ENCODE measurements at places on chromosomes 4 and X.

DNA sequence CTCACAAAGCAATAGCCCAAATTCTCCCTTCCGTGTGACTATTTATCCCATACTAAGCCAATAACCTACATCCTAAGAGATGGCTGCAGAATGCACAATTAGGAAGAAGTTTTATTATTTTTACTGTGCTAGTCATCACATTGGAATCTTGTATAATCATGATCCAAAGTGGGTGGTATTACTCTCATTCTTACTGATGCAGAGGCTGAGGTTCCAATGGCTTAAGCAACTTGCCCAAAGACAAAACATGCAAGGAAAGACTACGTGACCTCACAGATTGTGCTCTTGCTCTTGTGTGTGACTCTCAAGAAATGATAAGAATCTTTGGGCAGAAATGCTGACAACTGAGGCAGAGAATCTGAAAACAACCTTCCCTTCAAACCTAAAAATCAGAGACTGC, 212.2 kb downstream of the LDB2 start:
- no peak for DNase-seq

DNA sequence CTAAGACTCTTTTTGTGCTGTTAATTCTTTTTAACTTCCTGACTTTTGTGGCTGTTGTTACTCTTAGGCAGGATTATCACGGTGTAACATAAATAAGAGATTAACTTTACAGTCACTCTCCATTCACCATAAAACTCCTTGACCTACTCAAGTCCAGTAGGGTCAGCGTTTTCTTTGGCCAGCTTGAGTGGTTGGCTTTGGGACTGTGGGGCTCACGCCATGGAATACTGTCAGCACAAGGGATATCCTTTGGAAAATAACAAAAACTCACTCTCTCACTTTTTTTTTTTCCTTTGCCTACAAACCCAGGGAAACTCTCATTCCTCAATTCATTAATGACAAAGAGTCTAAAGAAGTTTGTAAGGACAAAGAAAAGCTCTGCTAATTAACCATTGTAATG, 89.4 kb upstream of the TLL1 start:
- no peak for DNase-seq

- DNase-seq: no peak
These were observed 1.9 kb upstream of the NKAP start for GRCh38 chrX:119945481-119945880.

- DNase-seq: no peak
These were observed 79.6 kb upstream of the RBPJ start for GRCh38 chr4:26241179-26241578.

- no peak for DNase-seq
These were observed 4.1 kb downstream of the POF1B start for GRCh38 chrX:85375333-85375738.

GRCh38 chr4:177579649-177580048, 137.4 kb upstream of the AGA start:
- DNase-seq: no peak

GRCh38 chr4:152014280-152014679, 253.5 kb upstream of the GATB start:
- DNase-seq: no peak

GRCh38 chr4:168759959-168760527, 250.0 kb downstream of the CBR4 start:
- DNase-seq: no peak

GRCh38 chr4:184851200-184851541, 25.4 kb upstream of the ACSL1 start:
- no peak for DNase-seq

DNA sequence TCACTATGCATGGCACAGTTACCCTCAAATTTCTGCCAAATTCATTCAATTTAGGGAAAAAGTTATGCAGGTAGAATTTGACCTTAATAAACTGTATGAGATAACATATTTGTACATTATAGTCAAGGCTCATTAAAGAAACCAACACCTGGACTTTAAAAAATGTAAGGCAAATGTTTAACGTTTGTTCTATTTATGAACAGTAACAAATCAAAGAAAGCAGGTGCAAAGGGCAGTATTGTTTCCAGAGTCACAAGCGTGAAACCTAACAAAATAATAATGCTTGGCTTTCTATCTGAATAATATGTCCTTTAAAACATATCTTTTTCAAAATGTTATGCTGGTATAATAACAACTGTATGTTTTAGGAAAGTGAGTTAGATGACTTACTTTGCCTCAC, 41.2 kb downstream of the LIN54 start:
- no peak for DNase-seq

DNA sequence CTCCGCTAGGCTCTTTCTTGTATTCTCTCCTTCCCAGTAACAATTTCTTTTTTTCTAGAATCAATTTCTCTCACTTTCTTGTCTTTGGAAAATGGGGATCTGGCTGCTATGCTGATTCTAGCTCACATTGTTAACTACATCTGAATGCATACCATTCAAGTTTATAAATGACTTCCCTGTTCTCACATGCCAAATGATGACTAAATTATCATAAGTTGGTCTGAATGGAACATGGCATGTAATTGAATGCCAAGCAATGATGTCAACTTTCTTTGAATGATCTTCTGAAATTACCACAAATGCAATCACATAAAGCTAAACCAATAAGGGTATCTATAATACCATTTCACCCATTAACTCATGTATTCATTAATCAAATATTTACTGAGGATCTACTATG, 2.7 kb upstream of the ITM2A start:
- DNase-seq: no peak

DNA sequence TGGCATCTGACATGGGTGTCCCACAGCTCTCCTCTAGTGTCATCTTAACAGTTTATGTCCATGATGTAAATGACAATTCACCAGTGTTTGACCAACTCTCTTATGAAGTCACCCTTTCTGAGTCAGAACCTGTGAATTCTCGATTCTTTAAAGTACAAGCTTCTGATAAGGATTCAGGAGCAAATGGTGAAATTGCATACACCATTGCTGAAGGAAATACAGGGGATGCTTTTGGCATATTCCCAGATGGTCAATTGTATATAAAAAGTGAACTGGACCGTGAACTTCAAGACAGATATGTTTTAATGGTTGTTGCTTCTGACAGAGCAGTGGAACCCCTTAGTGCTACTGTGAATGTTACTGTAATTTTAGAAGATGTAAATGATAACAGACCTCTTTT, 4.6 kb downstream of the FAT4 start:
- DNase-seq: no peak

DNA sequence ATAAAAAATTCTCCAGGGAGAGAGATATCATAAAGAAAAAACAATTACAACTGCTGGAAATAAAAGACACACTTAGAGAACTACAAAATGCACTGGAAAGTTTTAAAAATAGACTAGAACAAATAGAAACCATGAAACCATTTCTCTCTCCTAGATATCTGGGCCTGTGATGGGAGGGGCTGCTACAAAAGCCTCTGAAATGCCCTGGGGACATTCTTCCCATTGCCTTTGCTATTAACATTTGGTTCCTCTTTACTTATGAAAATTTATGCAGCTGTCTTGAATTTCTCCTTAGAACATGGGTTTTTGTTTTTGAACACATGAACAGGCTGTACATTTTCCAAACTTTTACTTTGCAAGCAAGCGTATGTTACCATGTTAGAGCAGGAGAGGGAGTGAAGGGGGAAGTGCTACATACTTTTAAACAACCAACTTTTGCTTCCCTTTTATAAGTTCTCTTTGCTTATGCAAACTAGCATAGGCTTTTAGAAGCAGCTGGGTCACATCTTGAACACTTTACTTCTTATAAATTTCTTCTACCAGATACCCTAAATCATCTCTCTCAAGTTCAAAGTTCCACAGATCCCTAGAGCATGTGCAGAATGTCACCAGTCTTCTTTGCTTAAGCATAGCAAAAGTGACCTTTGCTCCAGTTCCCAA, 47.9 kb upstream of the PACRGL start:
- DNase-seq: no peak

- DNase-seq: peak; percentile 23
These were observed 1.2 kb downstream of the NLGN4X start for GRCh38 chrX:6227453-6227835.
